ENCODE measurements at places on chromosomes 12 and 14.

DNA sequence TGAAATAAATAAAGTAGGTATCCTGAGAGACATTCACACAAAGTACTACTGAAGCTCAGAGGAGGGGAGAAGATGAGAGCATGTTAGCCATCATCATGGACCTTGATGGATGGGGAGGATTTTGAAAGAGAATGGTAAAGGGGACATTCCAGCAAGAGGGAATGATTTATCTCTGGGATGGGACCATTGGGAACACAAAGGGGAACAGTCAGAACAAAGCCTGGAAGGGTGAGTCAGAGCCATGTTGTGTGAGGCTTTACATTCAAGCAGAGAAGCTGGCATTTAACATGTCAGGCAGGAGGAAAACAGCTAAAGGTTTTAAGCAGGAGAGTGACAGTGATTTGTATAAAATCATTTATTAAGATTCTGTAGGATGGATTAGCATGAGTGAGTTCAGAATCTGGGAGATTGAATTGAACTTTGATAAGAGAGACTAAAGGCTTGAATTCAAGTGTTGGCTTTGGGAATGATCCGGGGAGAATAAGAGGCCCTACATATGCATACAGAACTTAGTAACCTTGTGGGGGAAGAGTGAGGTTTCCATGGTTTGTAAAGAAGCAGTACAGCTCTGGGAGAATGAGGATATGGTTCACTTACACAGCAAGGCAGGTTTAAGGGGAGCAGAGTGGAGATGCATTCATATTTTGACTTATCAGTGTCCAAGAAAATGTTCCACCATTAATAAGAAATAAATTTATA, 174.4 kb downstream of the SYT10 start:
- DNase-seq: no peak

GRCh38 chr12:6925239-6925539, 2.6 kb upstream of the ATN1 start:
- no peak for DNase-seq

- no peak for DNase-seq
These were observed 21.7 kb upstream of the KCNA5 start for GRCh38 chr12:5022025-5022424.

DNA sequence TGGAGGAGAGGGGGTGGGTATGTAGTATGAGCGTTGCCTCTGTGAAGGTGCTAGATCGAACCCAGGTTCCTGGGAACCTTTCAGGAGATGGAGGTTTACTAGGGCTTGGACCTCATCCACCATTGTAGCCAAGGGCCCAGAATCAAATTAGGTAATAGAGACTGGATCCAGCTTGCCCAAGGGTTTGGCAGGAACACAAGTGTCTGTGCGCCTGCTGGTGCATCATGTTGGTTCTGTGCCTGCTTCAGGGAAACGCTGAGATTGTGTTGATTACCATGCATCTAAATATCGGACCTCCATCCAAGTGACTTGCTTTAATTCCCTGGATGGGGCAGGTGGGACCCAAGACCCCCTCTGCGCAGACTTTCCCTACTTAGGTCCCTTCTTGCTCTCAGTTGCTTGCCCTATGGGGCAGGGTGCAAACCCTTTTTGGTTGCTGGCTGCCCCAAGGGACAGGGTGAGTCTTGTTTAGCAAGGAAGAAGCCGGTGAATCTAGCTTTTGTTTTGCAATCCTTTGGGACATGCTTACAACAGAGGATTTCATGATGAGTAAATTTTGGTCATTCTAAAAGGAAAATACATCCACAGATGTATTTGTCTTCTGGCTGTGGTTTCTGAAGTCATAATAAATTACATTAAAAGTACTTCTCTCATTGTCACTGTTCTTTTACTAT, 189.8 kb upstream of the PRICKLE1 start:
- no peak for DNase-seq

DNA sequence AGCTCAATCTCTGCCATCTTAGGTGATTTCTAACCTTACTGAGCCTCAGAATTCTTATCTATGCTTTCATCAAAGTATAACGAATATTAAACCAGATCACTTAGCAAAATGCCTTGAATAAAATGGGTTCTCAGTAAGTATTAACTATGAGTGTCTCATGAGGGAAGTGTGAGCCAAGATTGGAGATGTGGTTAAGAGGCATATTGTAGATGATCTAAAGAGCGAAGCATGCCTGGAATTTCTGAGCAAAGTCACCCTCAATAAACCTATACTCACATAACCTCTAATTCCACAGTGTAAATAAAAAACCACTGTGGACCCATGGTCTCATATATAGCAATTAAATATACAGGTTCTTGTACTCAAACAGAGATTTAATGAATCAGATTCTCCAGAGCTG, 193.1 kb upstream of the FSCB start:
- DNase-seq: no peak

DNA sequence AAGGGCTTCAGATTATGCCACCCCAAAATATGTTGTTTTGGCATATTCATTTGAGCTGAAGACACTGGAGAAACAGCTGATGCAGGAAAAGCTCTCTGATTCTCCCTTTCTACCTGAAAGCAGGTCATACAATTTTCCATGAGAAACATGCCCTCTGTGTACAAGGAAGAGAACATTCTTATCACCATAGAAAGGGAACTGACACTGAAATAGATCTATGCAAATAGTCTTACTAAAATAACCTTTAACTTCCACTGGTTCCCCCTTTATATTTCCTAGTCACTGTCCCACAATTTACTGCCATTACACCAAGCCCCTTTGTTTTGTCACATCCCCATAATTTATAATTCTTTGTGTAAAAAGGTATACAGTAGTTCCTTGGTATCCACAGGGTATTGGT, 9.6 kb upstream of the PHC1 start:
- no peak for DNase-seq

GRCh38 chr12:29041621-29042020, 107.5 kb upstream of the FAR2 start:
- DNase-seq: no peak

DNA sequence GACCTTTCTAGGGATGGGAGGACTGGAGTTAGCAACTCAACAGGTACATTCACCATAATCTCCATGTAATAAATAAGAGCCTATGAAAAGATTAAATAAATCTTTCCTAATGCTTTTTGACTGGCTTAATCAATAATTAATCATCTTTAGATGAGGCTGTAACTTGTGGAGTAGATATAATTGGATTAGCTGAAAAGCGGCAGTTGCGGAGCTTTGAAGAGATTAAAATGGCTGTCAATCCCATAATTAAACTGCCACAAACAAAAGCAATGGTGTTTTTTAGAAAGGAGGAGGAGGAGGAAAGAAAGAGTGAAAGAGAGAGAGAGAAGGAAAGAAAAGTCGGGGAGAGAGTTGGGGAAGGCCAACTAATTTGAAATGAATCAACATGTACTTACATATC, 70.7 kb upstream of the TMEM263 start:
- DNase-seq: no peak

- DNase-seq: no peak
These were observed 43.8 kb upstream of the LTBP2 start for GRCh38 chr14:74655599-74656395.

DNA sequence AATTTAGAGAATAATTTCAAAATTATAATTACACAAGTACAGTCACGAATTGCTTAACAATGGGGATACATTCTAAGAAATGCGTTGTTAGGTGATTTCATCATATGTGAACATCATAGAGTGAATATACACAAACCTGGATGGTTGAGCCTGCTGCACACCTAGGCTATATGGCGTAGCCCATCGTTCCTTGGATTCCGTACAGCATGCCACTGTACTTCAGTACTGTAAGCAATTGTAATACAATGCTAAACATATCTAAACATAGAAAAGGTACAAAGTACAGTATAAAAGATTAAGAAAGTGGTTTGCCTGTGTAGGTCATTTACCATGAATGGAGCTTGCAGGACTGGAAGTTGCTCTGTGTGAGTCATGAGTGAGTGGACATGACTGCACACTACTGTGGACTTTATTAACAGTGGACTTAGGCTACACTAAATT, 286.2 kb downstream of the CACNA1C start:
- no peak for DNase-seq

DNA sequence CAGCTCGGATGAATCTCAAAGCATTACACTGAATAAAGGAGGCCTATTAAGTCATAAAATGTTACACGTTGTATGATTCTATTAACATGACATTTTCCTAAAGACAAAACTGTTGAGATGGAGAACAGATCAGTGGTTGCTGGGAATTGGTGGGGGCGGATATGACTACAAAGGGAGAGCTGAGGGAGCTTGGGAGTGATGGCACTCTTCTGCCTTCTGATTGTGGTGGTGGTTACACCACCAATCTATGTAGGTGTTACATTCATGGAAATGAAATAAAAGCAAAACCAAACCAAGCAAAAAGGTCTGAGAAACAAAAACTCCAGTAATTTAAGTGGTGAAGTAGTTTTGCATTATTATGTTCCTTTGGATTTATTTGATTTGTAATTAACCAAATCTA, 16.4 kb upstream of the EVL start:
- no peak for DNase-seq

DNA sequence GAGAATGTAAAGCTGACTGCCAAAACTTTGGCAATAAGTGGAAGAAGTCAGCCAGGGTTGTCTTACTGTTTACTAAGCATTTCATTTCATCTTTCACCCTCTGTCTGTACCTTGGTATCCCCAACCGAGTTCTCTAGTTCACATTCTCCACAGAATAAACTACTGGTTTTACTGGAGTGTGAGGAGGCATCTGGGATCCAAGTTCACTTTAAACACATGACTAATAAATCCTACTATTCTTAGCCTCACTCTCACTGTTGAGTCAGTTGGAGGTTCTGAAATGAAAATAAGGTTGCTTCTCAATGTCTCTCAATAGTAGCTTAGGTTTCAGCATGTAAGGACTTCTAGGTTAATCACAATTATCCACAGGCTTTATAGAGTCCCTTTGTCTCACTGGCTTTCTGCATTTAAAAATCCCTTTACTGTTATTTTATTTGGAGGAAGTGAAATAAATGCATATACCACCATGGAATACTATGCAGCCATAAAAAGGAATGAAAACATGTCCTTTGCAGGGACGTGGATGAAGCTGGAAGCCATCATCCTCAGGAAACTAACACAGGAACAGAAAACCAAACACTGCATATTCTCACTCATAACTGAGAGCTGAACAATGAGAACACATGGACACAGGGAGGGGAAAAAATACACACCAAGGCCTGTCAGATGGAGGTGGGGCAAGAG, 95.8 kb downstream of the EPS8 start:
- DNase-seq: no peak

- no peak for DNase-seq
These were observed 834 bp downstream of the ARHGEF25 start for GRCh38 chr12:57611827-57612710.

- DNase-seq: no peak
These were observed 1.8 kb downstream of the MON2 start for GRCh38 chr12:62468397-62468796.

DNA sequence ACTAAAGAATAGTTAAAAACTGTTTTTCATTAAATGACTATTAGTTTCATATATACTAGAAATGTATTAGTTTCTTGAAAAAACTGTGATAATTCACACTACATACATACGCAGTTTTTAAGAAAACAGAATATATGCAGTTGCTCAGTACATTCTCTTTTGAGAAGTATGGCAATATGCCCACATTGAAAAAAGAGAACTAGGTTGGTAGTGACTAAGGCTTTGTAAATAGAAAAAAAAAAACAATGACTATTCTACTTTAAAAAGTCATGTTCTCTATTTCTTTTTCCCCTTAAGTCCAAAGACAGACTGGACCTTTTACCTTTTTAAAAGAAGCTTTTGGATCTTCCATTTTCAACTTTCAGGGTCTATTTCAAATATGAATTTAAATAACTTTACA, 25.0 kb downstream of the SNX6 start:
- DNase-seq: no peak

DNA sequence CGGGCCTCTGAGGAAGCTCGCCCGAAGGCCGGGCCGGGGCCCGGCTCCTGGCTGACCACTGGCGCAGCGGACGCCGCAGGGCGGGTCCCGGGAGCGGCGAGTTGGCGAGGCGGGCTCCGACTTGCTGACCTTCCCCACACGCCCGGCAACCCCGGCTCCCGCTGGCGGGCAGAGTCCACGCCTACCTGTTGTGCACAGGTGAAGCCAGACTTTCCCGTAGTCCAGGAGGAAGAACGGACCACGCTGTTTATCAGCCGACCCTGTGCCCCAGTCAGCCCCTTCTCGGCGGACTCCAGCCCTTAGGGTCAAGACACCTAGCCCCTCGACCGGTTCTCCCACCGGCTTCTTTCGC, 407 bp downstream of the HEATR5A start:
- DNase-seq: no peak
